NCI-H1105 treated with DMSO at 0.1 percent for 48 hours (cell line): ENCODE measurements at places on chromosomes 7 and 10.

DNA sequence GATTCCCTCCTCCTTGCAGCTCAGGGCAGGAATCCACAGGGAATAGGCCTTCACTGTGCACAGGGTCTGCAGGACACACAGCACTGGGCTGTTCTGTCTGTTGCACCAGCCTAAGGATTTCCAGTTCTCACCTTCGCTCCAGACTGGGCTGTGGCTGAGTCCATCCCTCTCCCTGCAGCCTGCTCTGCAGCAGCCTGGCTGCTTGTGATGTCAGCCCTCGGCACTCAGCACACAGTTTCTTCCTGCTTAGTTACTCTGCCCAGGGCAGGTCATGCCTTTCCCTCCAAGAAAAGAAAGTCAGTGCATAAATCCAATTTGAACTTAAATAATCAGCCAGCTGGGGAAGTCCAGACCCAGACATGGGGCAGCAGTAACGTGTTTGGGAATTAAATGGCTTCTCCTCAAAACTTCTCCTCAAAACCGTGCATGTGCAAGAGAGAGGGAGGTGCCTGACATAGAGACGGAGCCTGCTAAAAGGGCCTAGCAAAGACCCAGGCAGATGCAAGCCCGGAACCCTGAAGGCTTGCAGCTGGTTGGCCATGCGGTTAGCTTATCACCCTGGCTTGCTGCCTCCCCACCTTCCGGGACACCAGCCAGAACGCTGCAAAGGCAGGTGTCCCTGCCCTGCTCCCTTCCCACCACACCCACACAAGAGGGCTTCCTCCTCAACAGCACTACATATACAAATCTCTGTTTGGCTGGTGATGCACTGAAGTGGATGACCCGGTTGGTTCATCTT lies 10.9 kb upstream of the GDF2 start:
- DNase-seq, result peak; percentile 74

DNA sequence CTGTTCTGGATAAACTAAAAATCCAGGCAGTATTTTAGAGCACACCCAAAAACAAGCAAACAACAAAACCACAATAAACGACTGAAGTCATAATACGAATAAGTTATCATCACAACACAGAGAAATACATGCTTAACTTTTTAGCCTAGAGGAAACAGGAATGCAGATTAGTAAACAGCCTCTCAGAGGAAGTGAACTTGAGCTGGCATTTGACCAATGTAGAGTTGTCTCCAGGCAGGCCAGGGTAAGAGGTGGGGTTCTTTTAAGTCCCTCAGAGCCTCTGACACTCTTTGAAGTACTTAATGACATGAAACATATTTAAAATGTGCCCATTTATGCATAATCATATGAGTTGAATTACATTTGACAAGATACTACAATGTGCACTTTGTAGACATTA lies 43.3 kb upstream of the PLXDC2 start:
- no peak for DNase-seq

DNA sequence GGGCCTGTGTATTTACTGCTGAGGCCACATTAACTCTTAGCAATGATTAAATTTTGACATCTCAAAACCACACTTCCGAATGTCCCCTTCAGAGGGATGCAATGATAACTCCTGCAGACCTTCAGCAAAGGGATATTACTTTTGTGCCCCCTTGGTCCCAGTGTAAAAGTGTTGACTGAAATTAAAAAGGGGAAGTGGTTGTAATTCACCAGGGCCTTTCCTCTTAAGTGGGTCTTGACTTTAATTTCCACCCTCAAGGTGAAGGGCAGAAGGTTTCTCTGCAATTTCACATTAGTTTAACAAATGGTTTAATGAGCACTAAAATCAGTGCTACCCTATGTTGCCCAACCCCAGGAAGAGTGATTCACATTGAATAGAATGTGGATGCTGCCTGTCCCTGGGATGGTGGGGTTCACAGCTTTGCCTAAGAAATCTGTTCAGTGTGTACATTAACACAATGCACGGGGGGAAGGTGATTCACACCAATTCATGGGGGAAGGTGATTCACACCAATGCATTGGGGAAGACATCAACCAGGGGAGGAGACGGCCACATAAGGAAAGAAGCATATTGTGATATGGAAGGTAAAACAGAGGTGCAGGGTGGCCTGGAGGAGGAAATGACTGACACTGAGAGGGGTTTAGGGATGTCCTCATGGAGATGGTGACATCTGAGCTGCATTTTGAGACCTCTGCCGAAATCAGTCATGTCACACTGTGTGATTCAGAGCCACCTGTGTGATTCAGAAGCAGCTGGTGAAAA lies 19.4 kb upstream of the TNS3 start:
- no peak for DNase-seq

DNA sequence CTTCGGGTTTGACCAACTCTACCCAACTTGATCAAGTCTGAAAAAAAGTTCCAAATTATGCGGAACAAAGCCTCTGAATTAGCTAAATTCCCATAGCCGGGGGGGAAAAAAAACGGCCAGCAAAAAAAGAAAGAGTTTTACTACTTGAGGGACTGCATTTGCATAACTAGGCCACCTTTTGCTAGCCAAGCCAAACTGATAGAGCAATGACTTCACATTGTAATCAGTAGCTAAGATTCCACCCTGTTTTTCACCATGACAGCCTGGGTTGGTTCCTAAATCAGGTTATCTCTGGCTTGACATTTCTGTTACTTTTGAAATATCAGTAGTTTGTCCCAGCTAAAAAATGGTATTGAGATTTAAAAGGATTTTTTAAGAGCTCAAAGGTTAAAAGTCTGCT lies 31.4 kb upstream of the CREB3L2 start:
- no peak for DNase-seq

DNA sequence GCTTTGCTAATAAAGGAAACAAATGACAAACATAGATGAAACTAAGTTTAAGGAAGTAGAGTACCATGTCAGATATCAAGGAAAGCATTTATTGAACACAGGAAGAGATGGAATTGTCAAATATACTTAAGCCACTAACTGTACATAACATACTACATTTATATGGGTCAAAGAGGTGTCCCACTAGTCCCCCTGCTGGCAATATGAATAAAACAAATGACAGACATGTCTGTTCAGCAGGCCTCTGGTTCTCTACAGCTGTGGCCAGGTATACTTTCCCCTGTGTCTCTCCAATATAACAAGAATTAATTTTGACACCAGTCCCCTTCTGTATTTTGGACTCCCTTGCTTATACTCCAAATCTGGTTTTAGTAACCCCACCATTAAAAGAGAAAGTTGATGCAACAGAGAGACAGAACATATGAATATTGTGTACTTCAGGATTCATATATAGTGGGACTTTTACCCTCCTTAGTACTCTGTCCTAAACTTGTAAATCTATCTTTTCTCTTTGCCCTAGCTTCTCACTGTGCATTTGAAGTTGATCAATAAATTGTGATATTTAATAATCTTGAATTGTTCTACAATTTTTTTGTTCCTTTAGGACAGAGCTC lies 42.9 kb downstream of the CD36 start:
- DNase-seq, result peak; percentile 35

DNA sequence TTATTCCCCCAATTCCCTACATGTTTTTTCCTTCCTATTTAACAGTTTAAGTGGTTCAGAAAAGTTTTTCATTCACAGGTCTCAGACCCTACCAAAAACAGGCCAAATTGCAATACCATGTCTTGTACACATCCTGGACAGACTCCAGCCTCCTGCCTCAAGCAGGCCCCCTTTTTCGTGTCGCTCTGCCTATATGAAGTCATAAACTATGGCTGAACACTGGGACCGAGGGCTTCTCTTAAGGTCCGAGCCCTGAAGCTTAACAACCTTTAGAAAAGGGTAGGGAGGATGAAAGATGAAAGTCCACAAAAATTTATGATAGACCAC lies 1.4 kb downstream of the FBXW4 start:
- DNase-seq, result no peak

DNA sequence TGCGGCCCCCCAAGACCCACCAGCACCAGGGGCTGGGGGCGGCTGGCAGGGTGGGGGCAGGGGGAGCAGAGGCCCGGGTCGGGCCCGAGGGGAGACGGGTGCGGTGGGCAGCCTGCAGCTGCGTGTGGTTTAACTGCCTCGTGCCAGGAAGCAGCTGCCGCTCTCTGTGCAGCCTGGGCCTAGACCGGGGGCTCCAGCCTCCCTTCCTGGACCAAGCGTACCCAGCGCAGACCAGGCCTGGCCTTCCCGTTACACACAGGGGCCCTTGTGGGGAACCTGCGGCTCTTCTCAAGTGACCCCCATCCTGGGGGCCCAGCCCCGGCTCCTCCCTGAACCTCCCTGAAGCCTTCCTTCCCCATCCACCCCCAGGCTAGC lies 6.6 kb upstream of the INTS1 start:
- no peak for DNase-seq

GRCh38 chr7:28755255-28755654 lies 202.9 kb downstream of the TRIL start:
- no peak for DNase-seq

DNA sequence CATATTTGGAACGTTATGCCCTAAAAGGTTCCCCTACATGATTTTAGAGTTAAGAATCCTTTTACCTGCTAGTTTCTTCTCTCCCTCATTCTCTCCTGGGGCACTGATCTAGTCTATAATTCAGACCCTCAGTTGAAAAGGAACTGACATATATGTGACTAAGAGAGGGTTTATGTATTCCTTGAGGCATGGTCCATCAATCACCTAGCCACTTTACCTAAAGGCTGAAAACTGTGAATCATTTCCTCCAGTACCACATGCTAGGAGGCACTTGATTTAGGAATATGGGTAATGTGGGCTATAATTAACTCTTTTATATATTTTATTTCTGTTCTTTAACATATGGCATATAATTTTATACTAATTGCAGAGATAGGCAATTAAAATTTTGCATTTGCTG lies 303.5 kb downstream of the BBS9 start:
- DNase-seq, result no peak

- DNase-seq, result no peak
Observed at GRCh38 chr10:5468262-5469106, 30.9 kb downstream of the CALML5 start.

DNA sequence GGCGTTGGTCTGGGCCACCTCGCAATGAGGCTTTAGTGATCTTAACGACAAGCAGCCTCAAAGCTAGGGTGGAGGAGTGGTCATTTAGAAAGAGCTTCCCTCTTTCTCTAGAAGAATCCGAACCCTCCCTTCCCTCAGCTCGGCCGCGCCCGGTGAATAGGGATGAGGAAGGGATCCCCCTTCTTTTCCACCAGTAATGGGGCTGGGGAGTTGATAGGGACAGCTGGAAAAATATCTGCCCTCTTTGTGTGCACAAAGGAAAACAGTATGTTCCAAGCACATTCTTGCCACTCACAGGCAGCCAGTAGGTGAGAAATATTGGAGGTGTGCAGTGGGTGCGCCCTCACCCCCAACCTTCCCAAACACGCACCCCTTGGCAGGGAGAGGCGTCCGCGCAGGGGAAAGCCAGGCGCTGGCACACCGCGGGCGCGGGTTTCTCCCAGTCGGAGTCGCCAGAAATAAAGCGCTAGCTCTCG lies 6.5 kb downstream of the DLX5 start:
- DNase-seq, result no peak

DNA sequence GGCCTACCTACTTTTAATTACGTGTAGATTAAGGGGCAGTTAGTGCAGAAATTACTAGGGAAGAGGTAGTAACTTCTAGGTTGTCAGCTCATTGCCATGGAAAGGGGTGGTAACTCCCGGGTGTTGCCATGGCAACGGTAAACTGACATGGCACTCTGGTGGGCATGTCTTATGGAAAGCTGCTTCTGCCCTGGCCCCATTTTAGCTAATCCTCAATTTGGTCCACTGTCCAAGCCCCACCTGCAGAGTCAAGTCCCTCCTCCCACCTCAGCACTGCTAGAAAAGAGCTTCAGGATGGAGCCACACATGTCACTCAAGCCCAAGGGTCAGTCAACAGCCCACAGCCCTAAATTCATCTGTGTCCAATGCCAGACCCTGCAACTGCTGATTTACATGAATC lies 7.5 kb upstream of the ZKSCAN1 start:
- DNase-seq, result no peak

DNA sequence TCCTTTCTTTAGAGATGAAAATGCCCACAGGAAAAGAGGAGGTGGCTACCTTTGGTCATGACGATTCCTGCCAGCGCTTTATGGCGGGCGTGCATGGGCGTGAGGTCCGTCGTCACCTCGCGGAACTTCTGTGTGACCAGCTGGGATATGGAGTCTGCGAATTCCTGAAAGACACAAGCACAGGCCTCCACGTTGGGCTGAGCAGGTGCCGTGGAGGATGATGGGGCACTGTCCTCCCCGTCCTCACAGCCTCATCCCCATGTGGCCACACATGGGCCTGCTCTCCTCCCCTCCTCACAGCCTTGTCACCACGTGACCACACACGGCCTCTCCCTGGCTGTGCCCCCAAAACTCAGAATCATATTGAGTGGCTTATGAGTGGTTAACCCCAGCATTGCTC lies 214.7 kb downstream of the WDR37 start:
- no peak for DNase-seq

DNA sequence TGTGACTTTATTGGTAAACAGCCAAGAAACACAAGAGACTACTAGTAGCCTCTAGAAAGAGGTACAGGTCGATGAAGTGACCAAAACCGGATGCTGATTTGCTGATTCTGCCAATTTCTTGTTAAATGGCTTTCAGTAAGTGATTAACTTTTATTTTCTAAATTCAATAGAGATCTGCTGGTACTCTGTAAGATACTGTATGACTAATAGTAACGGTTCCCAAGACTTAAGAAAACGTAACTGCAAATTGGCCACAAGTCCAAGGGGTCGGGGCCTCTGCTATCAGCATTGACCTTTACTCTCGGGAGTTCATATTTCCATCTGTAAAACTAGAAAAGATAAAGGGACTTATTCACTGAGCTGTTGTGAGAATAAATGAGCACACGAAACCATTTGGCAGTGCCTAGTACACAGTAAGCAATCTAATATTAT lies 1.4 kb downstream of the FAM3C start:
- no peak for DNase-seq

DNA sequence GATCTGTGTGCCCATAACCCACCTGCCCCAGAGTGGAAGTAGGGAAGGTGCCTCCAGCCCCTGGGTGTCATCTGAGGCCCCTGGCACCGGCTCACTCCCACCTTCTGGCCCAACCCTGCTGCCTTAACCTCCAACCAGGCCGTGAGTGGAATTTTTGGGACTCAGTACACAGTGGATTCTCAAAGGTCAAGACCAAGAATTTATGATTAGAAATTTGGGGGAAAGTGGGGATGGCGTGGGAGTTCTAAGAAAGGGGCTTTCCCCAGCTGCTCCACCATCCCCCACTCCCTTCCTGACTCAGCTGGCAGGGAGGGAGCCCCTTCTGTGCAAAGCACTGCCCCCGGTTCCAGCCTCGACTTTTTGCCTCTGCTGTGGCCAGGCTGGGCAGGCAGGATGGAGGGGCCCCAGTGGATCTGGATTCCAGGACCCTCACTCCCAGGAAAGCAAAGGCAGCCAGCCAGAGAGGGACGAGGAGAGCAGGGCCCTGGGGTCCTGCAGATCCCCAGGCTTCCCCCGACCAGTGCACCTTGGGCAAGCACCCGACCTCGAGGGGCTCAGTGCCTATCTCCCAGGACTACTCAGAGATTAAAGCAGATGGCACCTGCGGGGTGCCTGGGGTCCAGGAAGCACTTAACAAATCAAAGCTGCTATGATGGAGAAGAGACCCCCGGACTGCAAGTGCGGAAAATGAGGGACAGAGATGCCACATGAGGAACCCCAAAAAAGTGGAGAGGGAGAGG lies 12.8 kb downstream of the SPOCK2 start:
- no peak for DNase-seq
